ENCODE measurements at places on chromosomes 16 and 17.

DNA sequence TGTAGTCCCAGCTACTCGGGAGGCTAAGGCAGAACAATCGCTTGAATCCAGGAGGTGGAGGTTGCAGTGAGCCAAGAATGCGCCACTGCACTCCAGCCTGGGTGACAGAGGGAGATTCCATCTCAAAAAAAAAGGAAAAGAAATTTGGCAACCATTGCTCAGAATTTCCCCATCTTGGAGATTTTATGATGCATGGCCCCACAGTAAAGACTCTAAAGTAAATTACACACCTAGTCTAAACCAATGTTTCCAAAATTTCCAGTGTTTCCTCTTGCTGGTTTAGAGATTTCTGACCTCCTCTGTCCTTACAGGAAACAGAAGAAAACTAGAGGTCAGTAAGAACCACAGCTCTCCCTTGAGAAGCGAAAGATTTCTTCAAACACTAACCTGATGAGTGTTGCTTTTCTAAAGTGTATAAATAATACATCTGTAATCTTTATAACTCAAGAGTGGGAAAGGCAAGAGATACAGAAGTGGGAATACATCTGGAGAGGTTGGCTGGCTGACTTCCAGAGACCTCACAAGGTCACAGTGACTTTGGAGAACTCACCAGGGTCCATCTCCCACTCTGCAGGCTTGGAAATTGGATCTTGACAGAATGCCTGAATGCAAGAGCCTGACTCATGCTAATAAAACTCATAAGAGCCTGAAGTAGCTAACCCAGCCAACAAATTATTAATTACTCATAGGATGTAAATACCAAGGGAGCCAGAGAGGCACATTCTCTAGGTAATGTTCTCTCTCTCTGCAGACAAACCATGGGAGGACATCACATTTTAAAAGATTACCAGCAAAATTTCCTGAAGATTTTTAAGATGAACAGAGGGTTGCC, 8.8 kb downstream of the ADAT1 start:
- H3K27me3 ChIP-seq: no peaks in the 10 kb centered on the region
- no peak overlapping the region for H3K4me3 ChIP-seq
- H3K36me3 ChIP-seq: peaks cover 46% of the 10 kb centered on the region
- H3K4me1 ChIP-seq: peaks cover 16% of the 10 kb centered on the region
- H3K27ac ChIP-seq: no peak overlapping the region

GRCh38 chr16:75112734-75113491, 3.7 kb downstream of the LDHD start:
- DNase-seq: no peak
- peaks cover 35% of the 10 kb centered on the region for H3K4me1 ChIP-seq
- H3K27me3 ChIP-seq: no peaks in the 10 kb centered on the region
- H3K27ac ChIP-seq: no peak overlapping the region

- H3K4me3 ChIP-seq: no peak overlapping the region
- no peak overlapping the region for H3K27ac ChIP-seq
- no peaks in the 10 kb centered on the region for H3K36me3 ChIP-seq
- no peaks in the 10 kb centered on the region for H3K4me1 ChIP-seq
Observed at GRCh38 chr17:12789075-12789480, 220 bp upstream of the ARHGAP44 start.

DNA sequence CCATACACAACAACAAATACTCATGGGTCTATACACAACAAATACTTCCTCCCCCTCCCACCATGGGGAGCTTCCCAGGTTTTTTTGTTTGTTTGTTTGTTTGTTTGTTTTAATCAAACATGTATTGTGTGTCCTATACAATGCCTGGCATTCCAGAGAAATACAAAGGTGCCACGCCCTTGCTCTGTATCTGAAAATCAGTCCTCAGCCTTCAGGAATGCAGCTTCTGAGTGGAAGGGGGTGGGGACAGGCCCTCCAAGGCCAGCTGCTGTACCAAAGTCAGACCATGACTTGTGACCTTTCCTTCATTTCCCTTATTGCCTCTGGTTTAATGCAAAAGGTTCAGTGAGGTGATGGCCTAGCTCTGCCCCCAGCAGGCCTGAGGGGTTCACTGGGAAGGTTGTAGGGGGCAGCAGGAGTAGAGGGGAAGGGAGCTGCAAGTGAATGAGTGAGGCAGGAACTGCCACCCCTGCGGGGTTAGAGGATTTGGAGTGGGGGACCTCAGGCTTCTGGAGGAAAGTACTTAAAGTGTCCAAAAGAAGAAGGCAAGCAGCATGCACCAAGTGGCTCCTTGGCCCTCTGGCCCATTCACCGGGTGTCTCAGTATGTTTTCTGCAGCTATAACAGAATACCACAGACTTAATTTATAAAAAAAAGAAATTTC, 105.2 kb downstream of the CLEC16A start:
- H3K4me3 ChIP-seq: no peak overlapping the region
- no peak for DNase-seq
- no peaks in the 10 kb centered on the region for H3K27me3 ChIP-seq

- H3K27ac ChIP-seq: peak overlapping the region; percentile 74
- peaks cover 21% of the 10 kb centered on the region for H3K4me1 ChIP-seq
- no peaks in the 10 kb centered on the region for H3K27me3 ChIP-seq
- DNase-seq: no peak
- peaks cover 10% of the 10 kb centered on the region for H3K36me3 ChIP-seq
- peak overlapping the region; percentile 100 for H3K4me3 ChIP-seq
Observed at GRCh38 chr17:1829216-1829591, 498 bp downstream of the SMYD4 start.

- peaks cover 15% of the 10 kb centered on the region for H3K36me3 ChIP-seq
- H3K27me3 ChIP-seq: no peaks in the 10 kb centered on the region
- H3K4me3 ChIP-seq: peak overlapping the region; percentile 78
- DNase-seq: peak; percentile 2
- H3K27ac ChIP-seq: peak overlapping the region; percentile 80
Observed at GRCh38 chr16:23557779-23558702, 514 bp downstream of the UBFD1 start.

Measured in effector memory CD4-positive, alpha-beta T cell (primary cell).